Renal pelvis (tissue), 12 donors: ENCODE measurements at places on chromosomes 7 and 10.

GRCh38 chr7:46695051-46695708 lies 774.1 kb upstream of the IGFBP3 start:
- DNase-seq, result no peak

GRCh38 chr7:47893238-47893637 lies 55.0 kb downstream of the PKD1L1 start:
- no peak for DNase-seq

- no peak for DNase-seq
These were observed 313.1 kb upstream of the ZNF32 start for GRCh38 chr10:43961523-43962345.

DNA sequence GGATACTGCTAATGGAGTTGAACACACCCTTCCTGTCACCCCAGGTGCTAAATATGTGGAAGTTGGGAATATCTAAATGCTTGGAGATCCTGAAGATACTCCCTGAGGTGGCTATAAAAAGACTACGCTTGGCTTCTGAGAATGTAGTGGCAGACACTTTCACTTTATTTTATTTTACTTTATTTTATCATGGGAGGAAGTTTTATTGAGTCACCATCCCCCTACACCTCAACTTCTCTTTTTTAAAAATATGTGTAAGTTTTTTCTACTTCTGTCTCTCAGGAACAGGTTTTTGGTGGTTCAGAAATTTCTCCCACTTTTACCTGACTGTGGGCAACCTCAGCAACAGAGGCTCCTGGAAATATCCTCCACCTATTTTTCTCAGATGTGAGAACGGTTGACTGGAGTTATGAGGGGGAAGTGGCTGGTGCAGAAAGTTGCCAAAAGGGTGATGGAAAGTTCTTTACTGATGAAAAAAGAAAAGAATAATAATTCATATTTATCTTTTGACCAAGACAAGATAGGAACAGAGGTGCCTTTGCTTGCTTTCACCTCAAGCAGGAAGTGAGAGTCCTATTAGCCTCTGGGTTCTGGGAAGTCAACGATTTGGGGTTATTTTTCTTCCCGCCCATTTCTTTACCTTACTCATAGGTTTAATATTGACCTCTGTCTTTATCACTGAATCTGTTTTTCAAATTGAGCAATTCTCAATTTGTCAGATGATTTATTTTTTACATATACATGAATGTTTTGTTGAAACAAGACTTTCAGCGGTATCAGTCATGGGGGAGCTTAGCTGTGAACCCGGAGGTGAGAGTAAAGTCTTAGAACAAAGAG lies 103.6 kb downstream of the AHR start:
- no peak for DNase-seq

DNA sequence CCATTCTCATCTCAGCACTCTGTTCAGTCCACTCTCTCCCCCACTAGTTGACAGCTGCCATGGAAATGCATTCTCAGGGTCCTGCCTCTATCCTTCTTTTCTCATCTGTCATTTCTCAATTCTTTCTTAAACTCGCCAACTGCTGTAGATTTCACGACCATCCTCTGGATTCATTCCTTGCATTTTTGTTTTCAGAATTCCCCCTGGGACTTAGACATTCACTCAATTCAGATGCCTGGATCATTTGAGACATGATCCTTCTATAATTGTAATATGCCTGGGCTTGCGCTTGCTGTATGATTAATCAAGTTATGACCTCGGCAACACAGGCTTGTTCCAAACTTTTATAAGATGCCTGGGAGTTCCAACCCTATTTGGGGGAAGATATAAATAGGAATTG lies 104.5 kb downstream of the RAB11FIP2 start:
- DNase-seq, result no peak

DNA sequence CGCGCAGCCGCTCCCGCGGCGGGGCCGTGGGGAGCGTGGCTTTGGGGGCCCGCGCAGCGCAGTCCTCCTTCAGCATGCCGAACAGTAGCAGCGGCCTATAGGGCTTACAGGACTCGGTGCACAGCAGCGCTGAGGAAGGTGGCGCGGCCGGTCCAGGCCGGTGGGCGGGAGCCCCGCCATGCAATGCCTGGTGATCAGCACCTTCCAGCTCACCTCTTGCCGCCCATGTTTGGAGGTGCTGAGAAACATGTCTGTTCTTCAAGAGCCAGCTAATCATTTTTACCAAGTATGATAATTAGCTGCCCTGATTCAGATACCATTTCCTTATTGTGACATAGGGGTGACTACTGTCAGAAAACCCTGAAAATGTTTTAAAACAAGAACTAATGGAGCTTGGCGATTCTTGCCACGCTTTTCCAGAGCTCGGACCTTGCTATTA lies 33.5 kb upstream of the SFTPD start:
- DNase-seq, result no peak

GRCh38 chr7:28890137-28890536 lies 68.0 kb downstream of the TRIL start:
- DNase-seq, result no peak

- no peak for DNase-seq
These were observed 8.5 kb upstream of the PAX2 start for GRCh38 chr10:100736809-100737354.

DNA sequence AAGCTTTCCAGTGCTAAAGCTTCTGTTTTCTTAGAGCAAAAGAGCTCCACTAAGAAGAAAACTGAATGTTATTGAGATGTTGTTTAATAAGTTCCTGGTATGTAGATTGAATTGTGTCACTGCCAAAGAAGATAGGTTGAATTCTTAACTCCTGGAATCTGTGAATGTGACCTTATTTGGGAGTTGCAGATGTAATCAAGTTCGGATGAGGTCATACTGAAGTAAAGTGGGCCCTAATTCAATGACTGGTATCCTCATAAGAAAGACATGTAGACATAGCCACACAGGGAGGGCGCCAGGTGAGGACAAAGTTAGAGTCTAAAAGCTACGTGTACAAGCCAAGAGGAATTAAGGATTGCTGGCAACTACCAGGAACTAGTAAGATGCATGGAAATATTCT lies 732.1 kb upstream of the C7orf33 start:
- DNase-seq, result no peak

- no peak for DNase-seq
These were observed 151.3 kb upstream of the KMT2E start for GRCh38 chr7:104862719-104863118.

GRCh38 chr10:130579913-130580312 lies 443.7 kb downstream of the GLRX3 start:
- DNase-seq, result no peak

DNA sequence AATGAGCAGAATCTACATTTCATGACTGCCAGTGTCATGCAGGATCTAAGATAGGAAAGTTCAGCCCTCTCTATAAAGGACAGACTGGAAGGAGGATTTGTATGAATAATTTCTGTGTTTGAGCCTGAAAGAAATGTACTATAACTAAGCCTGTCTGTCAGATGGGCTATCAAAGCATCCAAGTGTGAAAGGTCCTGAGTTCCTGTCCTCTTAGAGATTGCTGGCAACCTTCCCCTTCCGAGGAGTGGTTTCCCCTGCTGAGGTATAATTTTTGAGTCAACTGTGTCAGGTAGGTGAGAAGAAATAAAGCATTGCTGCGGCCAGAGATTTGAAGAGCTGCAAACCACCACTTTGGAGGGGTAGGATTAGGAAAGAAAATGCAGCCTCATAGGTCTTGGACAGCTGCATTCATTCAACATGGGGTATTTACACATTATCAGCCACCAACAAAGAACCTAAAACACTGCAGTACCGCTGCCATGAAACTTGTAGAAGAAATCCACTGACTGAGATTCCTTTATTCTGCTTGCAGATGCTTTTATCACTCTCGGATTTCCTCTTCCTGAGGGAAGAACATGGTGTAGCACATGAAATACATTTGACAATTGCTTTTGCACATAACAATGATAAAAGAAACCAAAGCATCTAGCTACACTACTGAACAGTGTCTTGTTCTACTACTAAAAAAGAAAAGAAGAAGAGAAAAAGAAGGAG lies 189.1 kb downstream of the DGKI start:
- no peak for DNase-seq

GRCh38 chr7:4661871-4662270 lies 20.2 kb upstream of the FOXK1 start:
- no peak for DNase-seq

DNA sequence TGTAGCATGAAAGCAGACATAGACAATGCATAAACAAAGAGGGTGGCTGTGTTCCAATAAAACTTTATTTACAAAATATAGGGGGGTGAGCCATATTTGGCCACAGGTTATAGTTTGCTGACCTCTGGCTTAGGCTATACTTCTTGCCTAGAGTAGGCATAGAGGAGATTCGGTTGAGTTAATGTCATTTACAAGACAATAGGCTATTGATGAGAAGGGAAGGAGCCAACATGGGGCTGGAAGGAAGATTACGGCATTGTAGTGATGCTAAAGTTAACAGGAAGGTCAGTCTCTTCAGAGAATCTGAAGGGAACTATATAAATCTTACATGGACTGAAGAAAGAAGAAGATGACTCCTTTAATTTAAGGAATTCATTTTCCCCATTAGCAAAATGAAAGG lies 463.5 kb downstream of the HTR7 start:
- no peak for DNase-seq

- no peak for DNase-seq
These were observed 46.8 kb downstream of the CH25H start for GRCh38 chr10:89160339-89160738.

- no peak for DNase-seq
These were observed 183.9 kb downstream of the WNT2 start for GRCh38 chr7:117138981-117139380.

GRCh38 chr10:17963431-17963830 lies 11.7 kb downstream of the SLC39A12 start:
- no peak for DNase-seq

GRCh38 chr7:25850735-25851134 lies 301.3 kb upstream of the NFE2L3 start:
- no peak for DNase-seq

GRCh38 chr10:38047666-38048065 lies 37.2 kb downstream of the ZNF33A start:
- no peak for DNase-seq

DNA sequence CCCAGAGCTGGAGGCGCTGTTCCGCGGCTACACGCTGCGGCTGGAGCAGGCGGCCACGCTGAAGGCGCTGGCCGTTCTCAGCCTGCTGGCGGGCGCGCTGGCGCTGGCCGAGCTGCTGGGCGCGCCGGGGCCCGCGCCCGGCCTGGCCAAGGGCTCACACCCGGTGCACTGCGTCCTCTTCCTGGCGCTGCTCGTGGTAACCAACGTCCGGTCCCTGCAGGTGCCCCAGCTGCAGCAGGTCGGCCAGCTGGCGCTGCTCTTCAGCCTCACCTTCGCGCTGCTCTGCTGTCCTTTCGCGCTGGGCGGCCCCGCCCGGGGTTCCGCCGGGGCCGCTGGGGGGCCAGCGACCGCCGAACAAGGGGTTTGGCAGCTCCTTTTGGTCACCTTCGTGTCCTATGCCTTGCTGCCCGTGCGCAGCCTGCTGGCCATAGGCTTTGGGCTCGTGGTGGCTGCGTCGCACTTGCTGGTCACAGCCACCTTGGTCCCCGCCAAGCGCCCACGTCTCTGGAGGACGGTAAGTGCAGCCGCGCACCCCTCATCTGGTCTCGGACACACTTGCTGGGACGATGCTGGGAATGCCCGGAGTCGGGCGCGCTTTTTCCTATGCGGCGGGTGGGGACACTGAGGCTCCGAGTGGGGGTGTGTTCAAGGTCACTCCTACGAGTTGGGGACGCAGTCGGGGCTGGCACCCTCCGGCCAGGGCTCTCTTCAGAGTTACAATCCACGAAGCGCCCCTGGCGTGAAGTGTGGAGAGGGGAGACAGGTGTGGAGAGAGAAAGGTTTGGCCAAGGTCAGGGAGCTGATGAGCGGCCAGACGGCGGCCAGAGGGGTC lies 717 bp downstream of the ADCY1 start:
- peak; percentile 52 for DNase-seq

DNA sequence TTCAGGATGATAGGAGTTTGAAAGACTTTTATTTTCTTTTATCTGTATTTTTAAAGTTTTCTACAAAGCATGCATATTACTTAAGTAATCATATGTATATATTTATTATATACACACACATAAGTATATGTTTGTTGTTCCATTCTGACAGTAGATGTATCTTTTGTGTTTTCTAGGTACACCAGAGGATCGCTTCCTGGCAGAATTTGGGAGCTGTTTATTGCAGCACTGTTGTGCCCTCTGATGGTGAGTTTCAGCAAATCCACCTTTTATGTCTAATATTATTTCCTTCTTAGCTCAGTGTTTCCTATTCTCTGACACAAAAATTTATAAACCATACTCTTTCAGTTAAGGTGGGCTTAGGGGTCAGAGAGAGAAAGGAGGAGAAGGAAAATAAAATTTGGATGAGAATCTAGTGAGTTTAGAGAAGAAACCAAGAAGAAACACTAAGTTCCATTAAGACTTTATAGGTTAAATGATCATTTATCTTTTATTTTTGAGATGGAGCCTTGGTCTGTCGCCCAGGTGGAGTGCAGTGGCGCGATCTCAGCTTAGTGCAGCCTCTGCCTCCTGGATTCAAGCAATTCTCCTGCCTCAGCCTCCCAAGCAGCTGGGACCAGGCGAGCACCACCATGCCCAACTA lies 59.2 kb upstream of the OIT3 start:
- DNase-seq, result peak; percentile 54

DNA sequence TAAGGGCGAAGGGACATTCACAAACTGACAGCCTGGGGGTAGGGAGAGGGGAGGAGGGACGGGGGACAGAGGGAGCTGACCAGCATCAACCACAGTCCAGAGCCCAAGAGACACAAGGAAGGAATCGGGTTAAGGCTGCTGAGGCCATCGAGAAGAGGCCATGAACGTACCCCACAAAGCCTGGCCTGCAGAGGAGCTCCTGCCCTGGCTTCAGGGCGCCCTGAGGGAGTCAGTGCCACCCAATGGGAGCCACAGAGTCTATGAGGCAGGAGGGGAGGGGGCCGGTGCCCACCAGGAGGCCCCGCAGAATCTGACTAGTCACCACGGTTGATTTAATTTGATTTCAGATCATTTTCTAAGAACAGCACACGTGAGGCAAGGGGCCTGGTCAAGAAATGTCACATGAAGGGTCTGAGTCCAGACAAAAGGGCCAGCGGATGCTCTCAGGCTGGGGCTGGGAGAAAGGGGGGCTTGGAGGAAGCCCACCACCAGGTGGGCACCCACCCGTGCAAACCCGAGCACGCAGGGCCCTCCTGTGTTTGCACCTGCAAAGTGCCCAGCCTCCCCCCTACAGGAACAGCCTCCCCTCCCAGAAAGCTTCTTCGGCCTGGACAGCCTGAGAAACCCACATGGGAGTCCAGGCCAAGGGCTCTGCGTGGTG lies 40.4 kb downstream of the CAMK2B start:
- DNase-seq, result no peak

DNA sequence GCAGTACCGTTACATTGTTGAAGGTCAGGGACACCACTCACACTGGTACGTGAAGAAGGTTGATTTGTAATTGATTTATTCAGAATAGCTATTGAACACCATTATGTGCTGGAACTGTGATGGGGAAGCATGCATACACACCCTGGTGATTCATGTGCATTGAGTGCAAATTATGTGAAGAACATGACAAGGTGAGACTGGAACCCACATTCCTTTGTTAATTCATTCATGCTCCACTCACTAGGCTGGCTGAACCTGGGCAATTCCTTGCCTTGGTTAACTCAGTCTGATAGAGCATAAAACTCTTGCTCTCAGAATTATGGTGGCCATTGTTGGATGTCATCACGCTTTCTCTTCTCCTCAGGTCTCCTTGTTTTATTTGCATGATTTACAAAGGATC lies 67.3 kb upstream of the TPK1 start:
- DNase-seq, result no peak

GRCh38 chr10:81127931-81128330 lies 590.2 kb downstream of the SH2D4B start:
- DNase-seq, result no peak
